ENCODE measurements at places on chromosomes 2 and 18. TPM values are rescaled to one million over a fixed set of nuclear protein-coding genes. Genes with fewer than 3 reads are reported as not detected.
A peak's percentile ranks its signal among the peaks of the same experiment; 100 is the strongest.

DNA sequence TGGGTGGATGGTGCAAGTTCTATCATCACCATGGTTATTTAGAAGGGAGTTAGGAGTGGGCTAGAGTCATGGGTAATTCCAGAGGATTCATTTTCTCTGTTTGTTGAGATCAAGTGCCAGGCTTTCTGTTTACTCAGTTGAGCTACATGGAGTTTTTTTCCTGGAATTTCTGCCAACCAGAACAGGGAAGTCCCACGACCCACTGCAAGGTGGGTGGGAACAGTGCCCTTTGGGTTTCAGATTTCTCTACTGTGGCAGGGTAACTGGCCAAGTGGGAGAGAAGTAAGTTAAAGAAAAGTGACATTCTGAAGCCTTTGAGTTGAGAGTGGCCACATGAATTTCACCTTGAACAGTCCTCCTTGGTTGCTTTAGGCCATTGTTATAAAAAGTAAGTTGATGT lies 138.9 kb downstream of the SLC39A10 start:
- no peak overlapping the region for H3K27ac ChIP-seq
- no peaks in the 10 kb centered on the region for H3K4me1 ChIP-seq
- no peaks in the 10 kb centered on the region for H3K27me3 ChIP-seq
- H3K36me3 ChIP-seq: no peaks in the 10 kb centered on the region
- no peak overlapping the region for H3K4me3 ChIP-seq

GRCh38 chr2:172093416-172094293 lies 8.3 kb downstream of the DLX1 start:
- H3K4me3 ChIP-seq: peak overlapping the region; percentile 83
- peaks cover 9% of the 10 kb centered on the region for H3K36me3 ChIP-seq
- peaks cover 27% of the 10 kb centered on the region for H3K27me3 ChIP-seq

- H3K27ac ChIP-seq: no peak overlapping the region
- no peaks in the 10 kb centered on the region for H3K4me1 ChIP-seq
- no peaks in the 10 kb centered on the region for H3K36me3 ChIP-seq
- H3K4me3 ChIP-seq: no peak overlapping the region
- no peak for DNase-seq
Measured at GRCh38 chr2:126436411-126436810, 219.5 kb upstream of the GYPC start.

Gene TTC27
- total RNA-seq: 22.1 TPM

DNA sequence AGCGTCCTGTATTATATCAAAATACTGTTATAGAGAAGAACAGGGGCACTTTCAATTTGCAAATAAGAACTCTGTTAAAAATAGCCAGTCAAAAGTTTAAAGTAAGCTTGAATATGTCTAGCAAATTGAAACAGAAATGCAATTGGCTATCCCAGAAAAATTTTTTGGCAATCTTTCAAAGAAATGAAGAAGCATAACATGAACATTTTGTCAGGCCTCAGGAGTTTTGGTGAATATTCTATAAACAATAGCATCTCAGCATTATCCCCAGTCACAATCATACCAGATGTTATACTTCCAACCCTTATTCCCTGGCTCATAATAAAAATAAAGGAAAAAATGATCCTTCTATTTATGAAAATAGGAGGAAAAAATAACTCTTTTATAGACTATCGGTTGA lies 252.4 kb downstream of the GRB14 start:
- DNase-seq: no peak
- H3K4me1 ChIP-seq: no peaks in the 10 kb centered on the region

DNA sequence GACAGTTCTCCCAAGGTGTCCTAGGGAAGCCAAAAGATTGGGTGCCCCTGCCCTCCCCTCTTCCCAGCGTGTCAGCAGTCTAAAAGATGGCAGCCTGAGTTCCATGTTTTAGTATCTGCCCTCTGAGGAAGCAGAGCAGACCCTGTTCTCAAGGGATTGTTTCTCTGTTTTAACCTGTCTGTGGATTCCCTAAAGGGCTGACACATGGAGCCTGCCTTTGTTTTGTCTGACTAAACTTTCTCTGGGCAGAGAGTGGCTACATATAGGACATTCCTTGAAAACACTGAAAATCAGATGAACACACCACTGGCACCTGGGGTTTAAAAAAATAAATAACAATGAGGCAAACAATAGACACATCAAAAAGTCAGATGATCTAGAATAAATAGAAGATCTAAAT lies 337.6 kb downstream of the KIAA1328 start:
- no peaks in the 10 kb centered on the region for H3K27me3 ChIP-seq
- H3K4me3 ChIP-seq: no peak overlapping the region
- DNase-seq: no peak
- no peaks in the 10 kb centered on the region for H3K36me3 ChIP-seq
- no peaks in the 10 kb centered on the region for H3K4me1 ChIP-seq

GRCh38 chr18:26911840-26912239 lies 46.3 kb upstream of the AQP4 start:
- H3K27me3 ChIP-seq: no peaks in the 10 kb centered on the region
- no peaks in the 10 kb centered on the region for H3K4me1 ChIP-seq
- H3K36me3 ChIP-seq: no peaks in the 10 kb centered on the region
- no peak for DNase-seq
- H3K4me3 ChIP-seq: no peak overlapping the region

DNA sequence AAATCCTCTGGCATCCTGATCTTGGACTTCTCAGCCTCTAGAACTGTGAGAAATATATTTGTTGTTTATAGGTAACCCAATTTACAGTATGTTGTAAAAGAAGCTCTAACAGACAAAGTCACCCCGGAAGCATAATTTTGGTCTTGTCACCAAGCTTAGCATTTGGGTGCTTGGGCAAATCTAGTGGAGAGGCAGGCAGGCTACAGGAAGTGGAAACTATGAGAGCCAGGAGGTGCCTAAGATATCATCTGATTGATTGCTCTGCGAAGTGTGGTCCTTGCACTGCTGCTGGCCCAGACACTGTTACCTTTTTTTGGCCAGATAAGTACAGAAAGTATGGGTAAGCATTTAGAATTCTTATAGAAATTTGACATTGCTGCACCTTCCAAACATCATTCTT lies 102.9 kb downstream of the CDC42EP3 start:
- DNase-seq: no peak
- H3K4me1 ChIP-seq: peaks cover 92% of the 10 kb centered on the region
- no peaks in the 10 kb centered on the region for H3K36me3 ChIP-seq
- H3K4me3 ChIP-seq: no peak overlapping the region
- no peaks in the 10 kb centered on the region for H3K27me3 ChIP-seq

GRCh38 chr2:187951470-187952218 lies 340.0 kb upstream of the GULP1 start:
- no peaks in the 10 kb centered on the region for H3K27me3 ChIP-seq
- peaks cover 11% of the 10 kb centered on the region for H3K36me3 ChIP-seq
- H3K27ac ChIP-seq: no peak overlapping the region
- no peak overlapping the region for H3K4me3 ChIP-seq
- DNase-seq: no peak

GRCh38 chr2:237724811-237725478 lies 73.6 kb upstream of the RBM44 start:
- H3K27me3 ChIP-seq: no peaks in the 10 kb centered on the region
- DNase-seq: no peak
- H3K36me3 ChIP-seq: peaks cover 34% of the 10 kb centered on the region
- H3K4me1 ChIP-seq: peaks cover 62% of the 10 kb centered on the region

DNA sequence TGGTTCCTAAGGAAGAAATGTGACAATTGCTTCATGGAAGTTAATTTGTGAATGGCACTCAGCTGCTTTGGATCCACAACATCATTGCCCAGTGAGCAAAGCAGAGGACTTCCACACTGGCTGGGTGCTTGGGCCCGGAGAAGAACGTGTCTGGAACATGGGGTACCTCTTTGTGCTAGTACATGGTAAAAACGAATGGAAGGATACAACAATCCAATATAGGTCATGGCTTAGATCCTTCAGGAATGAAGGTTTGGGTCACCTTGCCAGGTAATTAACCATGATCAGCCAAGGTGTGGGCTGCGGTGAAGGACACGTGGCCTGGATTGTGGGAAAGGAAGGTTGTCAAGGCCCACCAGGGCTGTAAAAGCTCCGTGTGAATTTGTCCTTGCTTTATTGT lies 245.9 kb upstream of the HS6ST1 start:
- no peak for DNase-seq
- H3K27me3 ChIP-seq: peaks cover 3% of the 10 kb centered on the region
- no peaks in the 10 kb centered on the region for H3K36me3 ChIP-seq
- peaks cover 31% of the 10 kb centered on the region for H3K4me1 ChIP-seq
- H3K27ac ChIP-seq: no peak overlapping the region

DNA sequence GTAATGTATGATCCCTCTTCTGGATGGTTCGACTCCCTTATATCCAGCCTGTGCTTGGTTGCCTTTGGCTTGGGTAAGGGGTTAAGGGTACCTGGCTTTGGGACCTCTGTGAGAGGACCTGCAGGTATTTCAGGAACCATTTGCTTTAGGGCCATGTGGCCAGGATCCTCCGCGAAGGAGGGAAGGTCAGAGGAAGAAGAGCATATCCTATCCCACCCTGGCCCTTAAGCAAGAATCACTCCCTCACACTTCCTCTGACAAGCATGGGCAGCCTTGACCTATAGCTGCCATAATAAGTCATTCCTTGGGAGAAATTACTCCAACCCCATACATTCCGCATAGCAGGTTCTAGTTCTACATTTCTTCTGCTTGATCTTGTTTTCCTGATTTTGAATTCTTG lies 59.1 kb upstream of the TXNDC2 start:
- H3K36me3 ChIP-seq: peaks cover 5% of the 10 kb centered on the region
- no peaks in the 10 kb centered on the region for H3K27me3 ChIP-seq
- no peak overlapping the region for H3K4me3 ChIP-seq
- DNase-seq: no peak

DNA sequence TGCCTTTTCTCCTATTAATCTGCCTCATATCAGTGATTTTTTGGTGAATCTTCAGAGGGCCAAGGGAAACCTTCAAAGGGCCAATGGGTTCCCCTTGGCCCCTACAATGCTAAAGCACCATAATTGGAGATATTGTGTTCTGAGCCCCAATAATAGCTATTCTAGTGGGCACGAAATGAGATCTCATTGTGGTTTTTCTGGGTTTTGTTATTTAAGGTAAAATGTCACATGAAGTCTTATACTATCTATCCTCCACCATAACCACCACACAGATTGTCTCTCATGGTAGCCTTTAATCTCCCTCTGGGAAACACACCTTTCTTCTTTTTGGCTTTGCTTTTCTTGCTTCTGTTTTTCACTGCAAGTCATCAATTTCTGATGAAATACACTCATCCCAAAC lies 152.8 kb downstream of the B3GNT2 start:
- no peaks in the 10 kb centered on the region for H3K4me1 ChIP-seq
- no peak overlapping the region for H3K27ac ChIP-seq
- no peak overlapping the region for H3K4me3 ChIP-seq
- no peak for DNase-seq
- peaks cover 9% of the 10 kb centered on the region for H3K27me3 ChIP-seq
- H3K36me3 ChIP-seq: no peaks in the 10 kb centered on the region

GRCh38 chr2:52594026-52594425 lies 1173.6 kb upstream of the CHAC2 start:
- DNase-seq: no peak
- H3K36me3 ChIP-seq: peaks cover 10% of the 10 kb centered on the region
- H3K4me1 ChIP-seq: 0 out of 2 replicates have a peak, but pooled peaks cover 4% of the 10 kb centered on the region
- no peaks in the 10 kb centered on the region for H3K27me3 ChIP-seq
- peak overlapping the region; percentile 32 for H3K4me3 ChIP-seq

Gene MAP3K19
- not detected for total RNA-seq

GRCh38 chr2:42064417-42064942 lies 16.7 kb downstream of the PKDCC start:
- no peak overlapping the region for H3K27ac ChIP-seq
- DNase-seq: peak; percentile 23
- H3K4me1 ChIP-seq: peaks cover 18% of the 10 kb centered on the region

GRCh38 chr2:121468936-121469335 lies 61.7 kb upstream of the RNU4ATAC start:
- DNase-seq: no peak
- H3K36me3 ChIP-seq: peaks cover 41% of the 10 kb centered on the region
- no peak overlapping the region for H3K27ac ChIP-seq

DNA sequence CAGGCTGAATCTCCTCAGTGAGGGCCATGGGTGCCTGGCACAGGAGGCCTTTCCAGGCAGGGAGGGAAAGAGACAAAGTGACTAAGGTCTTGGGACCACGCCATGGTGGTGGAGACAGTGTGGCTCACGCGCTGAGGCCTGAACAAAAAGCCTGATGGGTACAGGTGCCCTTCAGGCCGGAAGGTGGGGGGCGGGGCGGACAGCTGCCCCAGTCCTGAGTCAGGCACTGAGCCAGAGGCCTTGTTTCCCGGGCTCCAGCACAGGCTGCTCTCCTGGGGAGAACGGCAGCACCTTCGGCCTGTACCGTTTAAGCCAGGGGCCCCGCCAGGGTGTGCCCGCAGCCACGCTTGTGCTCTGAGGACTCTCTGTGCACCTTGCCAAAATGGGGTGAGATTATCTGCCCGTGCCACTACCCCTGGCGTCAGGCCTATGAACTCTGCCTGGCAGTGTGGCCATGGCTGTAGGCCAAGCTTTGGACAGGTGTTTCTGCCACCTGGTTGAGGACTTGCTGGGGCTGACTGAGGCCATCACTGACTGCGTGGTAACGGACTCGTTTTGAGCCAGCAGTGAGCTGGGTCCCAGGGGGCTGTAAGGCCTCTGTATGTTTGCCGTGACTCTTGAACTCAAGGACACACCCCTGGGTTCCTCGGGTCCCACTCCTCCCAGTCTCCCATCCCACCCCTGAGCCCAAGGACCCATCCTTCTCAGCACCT lies 31.7 kb upstream of the DNMT3A start:
- H3K36me3 ChIP-seq: no peaks in the 10 kb centered on the region
- no peak overlapping the region for H3K27ac ChIP-seq
- peaks cover 12% of the 10 kb centered on the region for H3K4me1 ChIP-seq
- H3K4me3 ChIP-seq: no peak overlapping the region
- no peak for DNase-seq
- peaks cover 23% of the 10 kb centered on the region for H3K27me3 ChIP-seq

Gene PIEZO2
- not detected for total RNA-seq

Gene RGPD3
- total RNA-seq: not detected

DNA sequence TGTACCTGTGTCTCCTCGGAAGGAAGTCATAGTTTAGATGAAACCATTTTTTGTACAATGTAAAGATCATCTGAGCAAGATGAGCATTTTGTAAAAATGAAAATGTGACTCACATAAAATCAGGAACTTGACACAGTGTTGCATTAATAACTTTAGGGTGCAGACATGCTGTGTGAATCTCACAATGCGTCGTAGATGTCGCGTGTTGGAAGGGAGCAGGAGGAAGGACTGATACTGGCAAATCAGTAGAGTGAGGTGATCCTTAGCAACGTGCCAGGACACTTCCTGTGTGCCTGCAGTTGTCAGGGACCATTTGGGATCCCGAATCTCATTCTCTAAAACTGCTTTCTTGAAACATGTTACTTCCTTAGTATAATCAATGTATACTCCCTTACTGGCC lies 103.1 kb downstream of the SH3BP4 start:
- H3K27ac ChIP-seq: no peak overlapping the region
- H3K27me3 ChIP-seq: peaks cover 17% of the 10 kb centered on the region
- peaks cover 63% of the 10 kb centered on the region for H3K36me3 ChIP-seq
- DNase-seq: no peak
- no peak overlapping the region for H3K4me3 ChIP-seq

Gene ERLEC1
- 99.2 TPM for total RNA-seq

DNA sequence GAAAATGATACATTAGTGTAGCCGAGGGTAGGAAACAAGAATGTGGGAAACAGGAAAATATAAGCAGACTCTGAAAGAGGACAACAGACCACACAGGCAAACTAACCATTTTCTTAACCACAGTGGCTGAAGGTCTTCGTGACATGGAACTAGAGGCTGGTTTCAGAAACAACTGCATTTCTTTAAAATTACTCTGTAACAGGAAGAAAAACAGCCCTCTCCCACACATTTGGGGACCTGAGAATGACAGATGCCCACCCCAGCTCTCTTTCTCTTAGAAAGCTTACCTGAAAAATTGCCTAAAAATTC lies 13.8 kb upstream of the SLC25A52 start:
- H3K36me3 ChIP-seq: peaks cover 6% of the 10 kb centered on the region
- peak overlapping the region; percentile 25 for H3K4me3 ChIP-seq
- H3K27ac ChIP-seq: no peak overlapping the region
- no peaks in the 10 kb centered on the region for H3K4me1 ChIP-seq

Gene GRB14
- total RNA-seq: not detected
